RKO (cell line): ENCODE measurements at places on chromosomes 16 and 17.

DNA sequence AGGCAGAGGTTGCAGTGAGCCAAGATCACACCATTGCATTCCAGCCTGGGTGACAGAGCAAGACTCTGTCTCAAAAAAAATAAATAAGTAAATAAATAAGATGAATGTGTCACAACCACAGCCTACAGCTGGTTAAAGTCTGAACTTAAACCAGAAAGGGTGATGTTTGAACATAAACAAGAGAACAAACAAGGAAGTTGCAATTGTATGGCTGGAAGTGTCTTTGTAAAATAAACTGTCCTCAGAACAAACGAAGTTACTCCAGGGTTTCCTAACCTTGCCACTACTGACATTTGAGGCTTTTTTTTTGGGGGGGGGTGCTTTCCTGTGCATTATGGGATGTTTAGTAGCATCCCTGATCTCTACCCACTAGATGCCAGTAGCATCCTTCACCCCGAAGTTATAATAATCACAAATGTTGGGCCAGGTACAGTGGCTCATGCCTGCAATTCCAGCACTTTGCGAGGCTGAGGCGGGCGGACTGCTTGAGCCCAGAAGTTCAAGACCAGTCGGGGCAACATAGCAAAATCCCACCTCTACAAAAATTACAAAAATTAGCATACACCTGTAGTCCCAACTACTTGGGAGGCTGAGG, 119.2 kb downstream of the XYLT1 start:
- no peak for DNase-seq

- DNase-seq: no peak
Observed at GRCh38 chr16:81902025-81902424, 109.2 kb downstream of the SDR42E1 start.

DNA sequence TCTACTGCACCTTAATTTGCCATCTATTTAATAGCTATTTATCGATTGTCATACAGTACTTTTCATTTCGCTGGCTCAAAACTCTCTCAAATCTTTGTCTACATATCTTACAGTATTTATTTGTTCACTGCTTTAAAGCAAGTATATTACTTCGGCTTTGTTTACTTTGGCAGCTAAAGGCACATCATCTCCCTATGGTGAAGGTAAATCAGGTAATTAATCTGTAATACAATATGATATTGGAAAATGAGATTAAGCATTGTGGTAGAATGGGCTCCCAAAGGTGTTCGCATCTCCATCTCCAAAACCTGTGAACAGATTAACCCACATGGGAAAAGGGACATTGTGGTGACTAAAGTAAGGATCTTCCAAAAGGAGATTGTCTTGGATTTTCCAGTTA, 6.5 kb downstream of the TMEM170A start:
- no peak for DNase-seq

DNA sequence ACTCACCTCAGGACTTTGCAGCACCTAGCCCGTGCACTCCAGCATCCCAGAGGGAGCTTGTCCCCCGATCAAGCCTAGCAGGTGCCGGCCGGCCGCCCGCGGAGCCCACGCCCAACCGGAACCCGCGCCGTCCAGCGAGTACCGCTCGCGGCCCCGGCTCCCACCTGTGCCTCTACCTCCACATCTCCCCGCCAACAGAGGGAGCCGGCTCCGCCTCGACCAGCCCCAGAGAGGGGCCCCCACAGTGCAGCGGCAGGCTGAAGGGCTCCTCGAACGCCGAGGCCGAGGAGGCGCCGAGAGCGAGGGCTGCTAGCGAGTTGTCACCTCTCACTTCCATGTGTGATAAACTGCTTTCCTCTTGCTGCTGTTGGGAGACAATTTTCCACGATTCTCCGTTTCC, 41.1 kb upstream of the DHRS7B start:
- no peak for DNase-seq

DNA sequence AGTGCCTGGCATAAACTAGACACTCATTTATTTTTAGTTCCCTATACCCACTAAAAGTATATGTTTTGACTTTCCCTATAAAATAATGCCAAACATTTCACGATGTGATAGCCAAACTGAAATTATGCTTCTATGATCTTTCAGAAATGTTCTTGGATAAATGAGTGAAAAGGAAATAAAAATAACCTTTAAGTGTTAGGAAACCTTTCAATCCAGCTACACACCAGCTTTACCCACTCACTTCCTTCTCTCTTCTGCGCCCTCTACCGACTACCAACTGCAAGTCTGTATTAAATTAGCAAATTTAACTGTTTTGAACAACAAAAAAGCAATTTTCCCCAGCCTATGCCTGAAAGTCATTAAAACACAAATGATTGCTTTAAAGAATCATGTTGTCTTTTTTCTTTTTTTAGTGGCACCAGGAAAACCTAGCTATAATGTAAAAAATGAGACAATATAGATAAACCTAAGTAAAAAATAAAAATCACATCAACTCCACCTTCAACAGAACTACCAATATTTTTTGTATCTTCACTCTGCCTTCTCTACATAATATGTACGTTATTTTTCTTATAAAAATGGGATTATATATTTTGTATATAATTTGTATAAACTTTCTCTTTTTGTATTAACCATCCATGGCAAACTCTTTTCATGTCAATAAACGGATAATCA, 13.2 kb upstream of the TMEM100 start:
- DNase-seq: peak; percentile 63

- no peak for DNase-seq
Observed at GRCh38 chr17:33196883-33197282, 96.2 kb downstream of the ASIC2 start.

DNA sequence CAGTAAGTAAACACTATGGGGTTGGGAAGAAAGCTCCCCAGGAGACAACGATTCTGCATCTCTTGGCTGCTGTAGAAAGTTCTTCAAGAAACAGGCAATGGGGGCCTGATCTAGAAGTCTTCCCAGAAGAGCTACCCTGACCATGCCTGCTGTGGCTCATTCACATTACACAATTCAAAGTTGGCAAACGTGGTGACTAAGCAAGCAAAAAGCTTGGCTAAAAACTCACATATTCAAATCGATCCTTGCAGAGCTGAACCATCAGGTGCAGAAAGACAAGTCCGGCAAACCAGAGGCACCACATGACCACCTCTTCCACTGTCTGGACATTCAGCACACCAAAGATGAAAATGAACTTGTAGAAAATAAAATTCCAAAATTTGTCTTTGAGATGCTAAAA, 16.1 kb downstream of the AMFR start:
- no peak for DNase-seq

DNA sequence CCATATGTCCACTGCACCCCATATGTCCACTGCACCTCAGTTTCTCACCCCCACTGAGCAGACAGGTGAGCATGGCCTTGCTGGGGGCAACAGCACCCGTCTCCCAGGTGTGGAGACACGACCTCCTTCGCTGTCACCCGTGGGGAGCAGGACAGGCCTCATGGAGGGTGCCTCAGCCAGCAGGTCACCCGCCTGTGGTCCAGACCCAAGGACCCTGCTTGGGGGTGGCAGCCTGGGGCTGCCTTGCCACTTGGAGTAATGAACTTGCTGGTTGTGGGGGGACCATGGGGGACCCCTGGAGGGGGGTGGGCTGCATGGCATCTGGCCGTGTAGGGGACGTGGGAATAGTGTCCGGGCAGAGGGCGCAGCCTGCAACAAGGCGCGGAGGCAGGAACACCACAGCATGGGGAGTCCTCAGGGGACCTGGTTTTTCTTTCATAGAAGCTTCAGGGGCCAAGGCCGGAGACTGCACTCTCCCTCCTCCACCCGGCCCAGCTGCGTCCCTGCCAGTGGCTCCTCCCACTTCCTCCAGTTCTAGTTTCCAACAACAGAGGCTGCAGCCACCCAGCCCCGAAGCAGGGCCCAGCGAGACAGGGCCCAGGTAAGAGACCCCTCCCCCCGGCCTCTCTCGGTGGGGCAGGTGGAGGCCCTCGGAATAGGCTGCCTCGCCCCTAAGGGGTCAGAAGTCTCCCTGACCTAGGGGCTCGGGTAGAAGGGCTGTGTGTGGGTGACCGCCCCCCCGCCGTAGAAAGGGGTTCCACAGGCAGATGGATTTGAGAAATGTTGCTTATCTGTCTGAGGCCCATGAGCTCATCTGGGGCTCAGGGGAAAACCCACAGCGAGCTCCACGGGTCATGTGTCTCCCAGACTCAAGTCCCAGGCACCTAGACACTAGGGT, at the start of gene NHLRC4:
Gene NHLRC4 (plus strand): TSS at position 531 of the 898 bp plus-strand sequence. CDS start 1,043 bp downstream, outside the sequence.
- no peak for DNase-seq

- peak; percentile 30 for DNase-seq
Observed at GRCh38 chr17:36703860-36704266, 102.5 kb downstream of the MRM1 start.

- DNase-seq: no peak
Observed at GRCh38 chr17:19461116-19461515, 50.1 kb downstream of the RNF112 start.

DNA sequence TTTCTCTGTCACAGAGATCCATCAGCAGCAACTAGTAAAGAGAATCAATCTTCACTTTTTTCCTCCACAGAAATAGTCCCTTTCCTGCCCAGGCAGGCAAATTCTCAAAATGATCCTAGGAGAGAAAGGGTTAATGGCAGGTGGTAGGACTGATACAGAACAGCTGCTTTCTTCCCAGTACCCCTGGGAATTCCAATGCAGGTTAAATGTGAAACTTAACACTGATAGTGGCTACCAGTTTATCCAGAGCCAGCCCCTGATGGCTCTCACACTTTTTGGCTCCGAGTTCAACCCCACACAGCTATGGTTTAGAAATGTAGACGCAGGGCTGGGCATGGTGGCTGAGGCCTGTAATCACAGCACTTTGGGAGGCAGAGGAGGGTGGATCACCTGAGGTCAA, 22.2 kb downstream of the MARVELD3 start:
- no peak for DNase-seq

- DNase-seq: peak; percentile 67
Observed at GRCh38 chr16:10992797-10993196, 48.4 kb downstream of the CLEC16A start.

DNA sequence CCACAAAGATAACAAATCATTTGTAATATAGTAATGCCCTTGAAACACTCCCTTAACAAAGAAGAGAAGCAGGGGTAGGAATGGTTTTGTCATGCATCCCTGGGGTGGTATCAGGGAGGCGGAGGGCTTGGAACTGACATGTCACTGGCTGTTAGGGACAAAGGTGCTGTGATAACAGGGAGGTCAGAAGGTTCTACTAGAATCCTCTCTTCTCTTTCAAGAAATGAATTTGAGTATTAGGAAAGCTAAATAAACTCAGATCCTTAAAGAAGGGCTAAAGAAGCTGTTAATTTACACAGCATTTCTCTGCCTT, 65.4 kb upstream of the ADAMTS18 start:
- no peak for DNase-seq

DNA sequence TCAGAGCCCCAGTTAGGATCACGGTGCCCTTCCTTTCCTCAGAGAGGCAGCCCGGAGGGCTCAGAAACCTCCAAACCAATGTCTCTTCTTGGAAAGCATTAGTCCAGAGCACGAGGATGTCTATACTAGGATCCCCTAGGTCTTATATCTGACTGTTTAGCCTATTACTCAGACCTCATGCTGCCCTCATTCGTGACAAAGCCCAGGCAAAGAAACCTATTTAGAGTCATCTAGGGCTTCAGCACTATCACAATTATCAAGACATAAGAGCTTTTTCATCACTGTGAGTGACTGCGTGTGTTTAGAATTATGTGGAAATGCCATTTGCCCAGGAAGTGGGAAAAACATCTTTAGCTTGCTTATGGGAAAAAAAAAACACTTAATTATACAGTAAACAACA, 159.8 kb upstream of the NOL11 start:
- no peak for DNase-seq
